Stimulated activated CD4-positive, alpha-beta T cell treated with anti-CD3 and anti-CD28 coated beads, Interleukin-4, amount 100 ng/mL, for 4 hours (primary cell): ENCODE measurements at places on chromosomes 7 and 10.

DNA sequence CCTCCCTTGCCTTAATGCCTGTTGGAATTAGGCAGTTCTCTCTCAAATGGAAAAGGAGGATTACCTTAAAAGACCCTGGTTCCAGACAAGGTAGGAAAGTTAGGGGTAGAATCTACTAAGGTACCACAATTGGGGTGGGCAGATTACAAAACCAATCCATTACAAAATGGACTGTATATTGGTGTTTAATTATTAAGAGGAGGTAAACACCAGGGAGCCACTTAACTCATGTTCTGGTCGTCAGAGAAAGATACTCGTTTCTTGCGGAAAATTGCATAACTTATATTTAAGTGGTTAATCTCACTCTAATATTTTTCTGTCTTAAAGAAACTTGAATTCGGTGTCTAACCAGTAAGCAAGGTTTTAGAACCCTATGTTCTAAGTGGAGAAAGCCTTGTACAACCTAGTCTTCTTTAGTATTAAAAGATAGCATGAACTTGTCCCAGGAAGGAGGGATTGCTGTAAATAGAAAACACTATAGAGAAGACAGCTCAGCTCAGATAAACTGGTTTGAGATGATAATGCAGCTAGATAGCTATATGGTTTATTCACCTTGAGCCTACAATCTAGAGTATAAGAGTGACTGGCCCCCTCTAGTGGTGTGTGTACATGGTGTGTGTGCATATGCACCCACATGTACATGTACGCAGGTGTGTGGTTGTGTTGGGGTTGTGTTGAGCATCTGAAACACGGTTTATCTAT lies 58.0 kb upstream of the STRIP2 start:
- peak; percentile 25 for DNase-seq

- DNase-seq = no peak
Observed at GRCh38 chr7:84565345-84566074, 370.9 kb upstream of the SEMA3A start.

- DNase-seq = no peak
Observed at GRCh38 chr10:74156919-74157289, 5.9 kb downstream of the ADK start.

DNA sequence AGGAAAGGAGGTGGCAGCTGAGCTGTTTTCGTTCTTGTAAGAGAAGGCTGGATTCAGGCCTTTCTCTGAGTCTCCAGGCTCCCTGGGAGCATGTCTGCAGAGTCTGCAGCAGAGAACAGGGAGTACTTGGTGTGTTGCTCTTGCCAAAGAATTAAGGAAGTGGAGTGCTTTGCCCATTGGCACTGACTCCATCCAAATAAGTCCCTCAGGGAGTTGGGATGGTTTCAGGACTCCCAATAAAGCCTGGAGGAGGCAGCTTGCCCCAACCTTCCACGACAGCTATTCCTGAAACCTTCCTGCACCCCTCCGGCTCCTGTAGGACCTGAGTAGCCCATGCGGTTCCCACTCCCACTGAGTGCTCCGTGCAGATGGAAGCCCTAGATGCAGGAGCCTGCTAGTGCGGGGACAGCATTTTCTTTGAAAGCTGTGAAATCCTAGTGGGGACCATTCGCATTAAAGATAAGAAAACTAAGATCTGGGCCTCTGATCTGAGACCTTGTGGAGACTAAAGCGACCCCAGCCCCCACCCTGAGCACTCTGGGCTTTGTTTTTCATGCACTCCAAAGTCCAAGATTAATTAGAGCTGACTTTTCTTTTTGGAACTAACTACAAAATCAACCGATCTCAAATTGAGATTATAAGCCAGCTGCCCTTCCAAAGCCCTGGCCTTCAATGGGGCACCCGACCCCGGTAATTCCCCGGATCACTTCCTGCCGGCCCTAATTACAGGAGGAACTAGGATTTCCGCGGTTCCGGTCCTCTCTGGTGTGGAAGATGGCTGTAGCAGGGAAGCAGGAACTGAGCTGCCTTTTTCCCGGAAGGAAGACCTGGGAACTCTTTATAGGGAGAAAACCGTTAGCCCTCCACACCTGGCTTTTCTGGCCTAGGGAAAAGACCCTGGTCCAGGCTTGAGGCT lies 110.2 kb downstream of the COL13A1 start:
- DNase-seq = no peak

- no peak for DNase-seq
Observed at GRCh38 chr7:100090527-100091410, 2.0 kb downstream of the COPS6 start.

DNA sequence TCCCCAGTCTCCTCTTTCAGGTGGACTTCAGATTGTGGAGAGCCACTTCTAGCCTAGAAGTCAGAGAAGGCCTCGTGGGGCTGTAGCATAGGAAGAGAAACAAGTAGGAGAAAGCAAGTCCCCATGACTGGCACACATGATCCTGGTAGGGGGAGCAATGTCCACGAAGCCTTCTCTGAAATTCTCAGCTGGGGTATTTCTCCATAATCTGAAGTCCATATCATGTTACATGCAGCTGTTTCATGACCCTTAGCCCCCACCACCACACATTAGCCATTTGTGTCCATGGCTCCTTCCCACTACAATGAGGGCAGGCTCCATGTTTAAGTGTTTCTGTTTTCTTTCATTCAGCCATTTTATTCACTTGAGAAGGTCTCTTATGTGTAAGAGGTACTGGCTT lies 43.2 kb downstream of the LAMB4 start:
- no peak for DNase-seq

GRCh38 chr7:66377045-66377444 lies 171.9 kb downstream of the TPST1 start:
- no peak for DNase-seq

DNA sequence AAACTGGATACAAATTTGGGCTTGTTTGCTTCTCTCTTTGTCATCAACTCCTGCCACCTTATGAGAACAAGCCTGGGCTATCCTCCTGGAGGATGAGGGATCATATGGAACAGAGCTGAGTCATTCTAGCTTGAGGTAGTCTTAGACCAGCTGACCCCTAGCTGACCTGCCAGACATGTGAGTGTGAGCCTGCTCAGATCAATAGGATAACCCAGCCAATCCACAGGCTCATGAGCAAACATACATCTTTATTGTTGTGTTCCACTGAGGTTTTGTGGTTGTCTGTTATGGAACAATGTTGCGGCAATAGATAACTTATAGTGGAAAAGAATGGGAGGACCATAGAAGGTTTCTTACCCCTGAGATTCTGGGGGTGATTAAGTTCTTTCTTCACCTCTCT lies 54.5 kb upstream of the FAM180A start:
- DNase-seq = no peak

DNA sequence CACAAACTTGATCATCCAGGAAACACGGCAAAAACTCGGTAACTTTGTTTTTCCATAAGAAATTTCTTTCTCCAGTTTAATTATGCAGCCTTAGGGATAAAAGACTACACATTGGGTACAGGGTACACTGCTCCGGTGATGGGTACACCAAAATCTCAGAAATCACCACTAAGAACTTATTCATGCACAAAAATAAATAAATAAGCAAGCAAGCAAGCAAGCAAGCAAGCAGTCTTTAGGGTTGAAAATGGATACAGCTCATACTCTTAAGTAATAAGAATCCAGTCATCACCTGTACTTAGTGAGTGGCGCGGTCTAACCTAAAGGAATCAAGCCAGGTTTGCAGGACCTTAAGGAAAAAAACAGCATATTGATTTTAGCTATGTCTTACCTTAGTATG lies 30.0 kb downstream of the MCM10 start:
- DNase-seq = no peak

- no peak for DNase-seq
Observed at GRCh38 chr10:28072573-28072972, 73.7 kb upstream of the ODAD2 start.

- DNase-seq = no peak
Observed at GRCh38 chr10:48414778-48415177, 108.3 kb downstream of the MAPK8 start.

DNA sequence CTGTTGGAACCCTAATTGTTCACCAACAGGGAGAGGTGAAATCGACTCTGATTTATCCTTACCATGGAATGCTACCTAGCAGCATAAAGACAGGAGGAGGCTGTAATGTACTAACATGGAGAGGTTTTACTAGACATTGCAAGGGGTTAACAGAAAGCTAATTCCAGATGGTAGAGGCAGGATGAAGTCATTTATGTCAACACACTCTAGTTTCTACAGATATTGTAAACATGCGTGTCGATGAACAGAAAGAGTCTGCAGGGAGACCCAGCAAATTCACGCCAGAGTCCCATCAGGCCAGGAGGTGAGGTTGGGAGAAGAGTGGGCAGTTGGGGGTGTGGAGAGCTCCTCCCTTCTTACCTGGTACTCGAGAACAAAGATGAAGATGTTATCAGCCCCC lies 7.0 kb downstream of the NPC1L1 start:
- no peak for DNase-seq

DNA sequence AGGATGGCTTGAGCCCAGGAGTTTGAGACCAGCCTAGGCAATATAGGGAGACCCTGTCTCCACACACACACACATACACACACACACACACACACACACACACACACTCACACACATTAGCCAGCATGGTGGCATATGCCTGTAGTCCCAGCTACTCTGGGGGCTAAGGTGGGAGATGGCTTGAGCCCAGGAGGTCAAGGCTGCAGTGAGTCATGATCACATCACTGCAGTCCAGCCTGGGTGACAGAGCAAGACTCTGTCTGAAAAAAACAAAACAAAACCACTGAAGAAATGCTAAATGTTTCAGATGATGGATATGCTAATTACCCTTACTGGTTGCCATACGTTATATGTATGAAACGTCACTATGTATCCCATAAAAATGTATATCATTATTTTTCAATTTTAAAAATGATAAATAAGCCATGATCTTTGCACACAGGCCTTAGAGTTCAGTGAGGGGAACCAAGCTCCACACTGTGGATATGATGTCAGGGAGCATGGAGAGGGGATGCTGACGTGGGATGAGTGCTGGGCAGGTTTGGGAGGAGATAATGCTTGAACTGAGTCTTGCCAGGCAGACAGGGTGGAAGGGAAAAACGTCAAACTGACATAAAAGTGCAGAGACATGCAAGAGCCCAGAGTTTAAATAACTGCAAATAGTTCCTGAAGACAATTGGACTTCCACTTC lies 45.9 kb upstream of the ARHGAP12 start:
- DNase-seq = no peak

- no peak for DNase-seq
Observed at GRCh38 chr7:112156412-112156811, 49.8 kb downstream of the DOCK4 start.

DNA sequence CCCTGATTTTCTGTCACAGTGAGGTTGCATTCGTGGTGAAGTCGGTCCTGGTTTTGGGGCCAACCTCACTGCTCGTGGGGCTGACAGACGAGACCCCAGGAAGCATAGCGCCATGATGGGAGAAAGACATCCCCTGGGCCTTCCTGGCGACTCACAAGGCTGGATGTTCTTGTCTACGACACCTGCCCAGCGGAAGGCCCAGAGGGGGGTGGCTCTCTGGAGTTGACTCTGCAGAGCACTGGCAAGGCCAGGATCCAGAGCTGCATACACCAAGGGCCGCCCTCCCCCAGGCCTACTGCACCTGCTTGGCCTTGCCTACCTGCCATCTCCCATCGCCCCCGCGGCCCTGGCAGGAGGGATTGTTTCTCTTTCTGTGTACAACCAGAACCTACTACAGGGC lies 608.9 kb downstream of the PTPRN2 start:
- DNase-seq = no peak
